CD4-positive, alpha-beta T cell treated with Interleukin-4 for 1 hour (primary cell): ENCODE measurements at places on chromosomes 16 and 17.

GRCh38 chr17:956905-957304 lies 22.7 kb downstream of the NXN start:
- no peak for DNase-seq

GRCh38 chr17:82613283-82614094 lies 34.8 kb downstream of the WDR45B start:
- no peak for DNase-seq

DNA sequence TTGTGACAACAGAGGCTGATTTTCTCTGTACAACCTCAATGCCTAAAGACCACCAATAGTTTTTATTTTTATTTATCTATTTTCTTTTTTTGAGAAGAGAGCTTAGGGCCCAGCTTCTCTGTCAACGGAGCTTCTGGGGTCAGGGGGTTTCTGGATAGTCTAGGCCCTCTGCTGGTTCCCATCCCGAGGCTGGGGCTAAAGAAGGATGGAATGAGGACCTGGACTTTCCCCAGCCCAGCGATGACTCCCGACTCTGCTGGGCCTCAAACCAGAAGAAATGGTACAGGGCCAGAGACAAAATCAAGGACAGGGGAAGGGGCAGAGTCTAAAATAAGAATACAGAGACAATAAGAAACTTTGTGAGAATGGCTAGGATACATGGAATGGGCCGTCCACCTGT lies 5.7 kb upstream of the TSPOAP1 start:
- DNase-seq = no peak

- no peak for DNase-seq
Measured at GRCh38 chr17:7880076-7880868, 8.3 kb upstream of the CHD3 start.

- DNase-seq = no peak
Measured at GRCh38 chr17:28907709-28908475, 5.0 kb upstream of the DHRS13 start.

DNA sequence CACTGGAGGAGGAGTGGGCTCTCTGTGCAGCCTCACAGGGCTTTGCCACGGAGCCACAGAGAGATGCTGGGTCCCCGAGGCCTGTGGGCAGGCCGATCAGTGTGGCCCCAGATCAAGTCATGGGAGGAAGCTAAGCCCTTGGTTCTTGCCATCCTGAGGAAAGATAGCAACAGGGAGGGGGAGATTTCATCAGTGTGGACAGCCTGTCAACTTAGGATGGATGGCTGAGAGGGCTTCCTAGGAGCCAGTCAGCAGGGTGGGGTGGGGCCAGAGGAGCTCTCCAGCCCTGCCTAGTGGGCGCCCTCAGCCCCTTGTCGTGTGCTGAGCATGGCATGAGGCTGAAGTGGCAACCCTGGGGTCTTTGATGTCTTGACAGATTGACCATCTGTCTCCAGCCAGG lies 3.9 kb downstream of the NXPH3 start:
- DNase-seq = no peak
